ENCODE measurements at places on chromosomes 1 and 21. TPM values are rescaled to one million over a fixed set of nuclear protein-coding genes. Genes with fewer than 3 reads are reported as not detected.

The PDZK1IP1 gene
- total RNA-seq: 245 TPM

The TSPEAR gene
- 0.22 TPM for total RNA-seq

The KRTAP26-1 gene
- total RNA-seq: not detected

The RGS8 gene
- total RNA-seq: not detected

DNA sequence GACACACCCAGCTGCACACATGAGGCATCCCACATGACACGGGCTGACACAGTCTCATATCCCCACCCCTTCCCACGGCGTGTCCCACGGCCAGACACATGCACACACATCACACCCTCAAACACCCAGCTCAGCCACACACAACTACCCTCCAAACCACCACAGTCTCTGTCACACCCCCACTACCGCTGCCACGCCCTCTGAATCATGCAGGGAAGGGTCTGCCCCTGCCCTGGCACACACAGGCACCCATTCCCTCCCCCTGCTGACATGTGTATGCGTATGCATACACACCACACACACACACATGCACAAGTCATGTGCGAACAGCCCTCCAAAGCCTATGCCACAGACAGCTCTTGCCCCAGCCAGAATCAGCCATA lies 22.6 kb downstream of the PODN start:
- no peak for DNase-seq

- DNase-seq: peak; percentile 31
Measured at GRCh38 chr1:228944296-228944695, 209.0 kb downstream of the RHOU start.

DNA sequence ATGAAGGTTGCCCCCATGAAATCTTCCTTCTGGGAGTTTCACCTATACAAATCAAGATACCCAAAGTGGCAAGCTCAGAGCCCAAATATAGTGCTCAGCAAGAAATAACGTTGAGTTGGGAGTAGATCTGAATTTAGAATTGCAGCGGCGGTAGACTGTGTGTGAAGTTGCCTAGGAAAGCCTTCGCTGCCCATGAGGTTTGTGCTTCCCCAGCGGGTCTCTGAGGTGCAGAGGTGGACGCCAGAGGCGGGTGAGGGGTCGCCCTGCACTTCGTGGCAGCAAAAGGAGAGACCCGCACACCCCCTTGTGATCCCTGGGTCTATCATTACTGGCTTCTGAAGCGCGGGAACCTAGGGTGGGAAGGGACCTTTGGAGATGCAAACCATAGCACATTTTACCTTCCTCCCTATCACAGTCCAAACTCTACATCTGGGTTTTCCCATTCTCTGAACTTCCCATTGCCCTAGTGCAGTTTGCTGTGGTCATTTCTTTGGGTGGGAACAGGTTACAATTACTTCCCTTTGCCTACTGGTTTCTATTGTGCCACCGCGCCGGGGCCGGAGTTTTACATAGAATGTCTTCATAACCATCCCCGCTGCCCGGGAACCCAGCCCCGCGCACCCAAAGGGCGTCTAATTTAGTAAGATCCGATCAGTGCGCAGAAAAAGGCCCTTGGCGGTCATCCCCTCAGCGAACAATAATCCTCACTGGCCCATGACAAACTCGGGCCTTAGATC lies 5.2 kb downstream of the TBX15 start:
- no peak for DNase-seq

- no peak for DNase-seq
Measured at GRCh38 chr1:41875487-41875886, 43.2 kb downstream of the HIVEP3 start.

DNA sequence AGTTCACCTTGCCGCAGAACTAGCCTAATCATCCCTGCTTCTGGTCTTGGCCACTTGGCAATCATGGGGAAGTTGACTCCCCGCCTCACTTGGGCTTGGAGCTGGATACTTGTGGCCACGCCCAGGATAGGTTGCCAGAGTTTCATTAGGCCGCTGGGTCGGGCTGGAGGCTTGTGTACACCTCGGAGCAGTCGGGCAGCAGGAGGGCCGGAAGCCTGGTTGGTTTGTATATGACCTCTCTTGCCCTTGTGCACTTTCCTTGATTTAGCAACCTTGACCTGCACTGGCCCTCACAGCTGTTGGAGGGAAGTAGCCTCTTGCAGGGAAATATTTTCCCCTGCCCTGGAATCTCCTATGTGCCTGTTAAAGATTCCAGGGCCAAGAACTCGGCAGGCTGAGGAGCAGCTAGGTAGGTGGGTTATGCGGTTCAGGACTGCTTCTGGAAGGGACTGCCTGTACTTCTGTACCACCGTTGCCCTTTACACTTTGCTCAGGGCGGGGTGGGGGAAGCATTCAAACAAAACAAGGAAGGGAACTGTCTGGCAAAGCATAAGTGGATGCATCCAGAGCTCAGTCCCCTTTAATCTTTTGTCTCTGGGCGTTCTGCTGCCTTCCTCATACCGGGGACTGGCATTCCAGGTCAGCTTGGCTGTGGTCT lies 83.5 kb downstream of the UCK2 start:
- DNase-seq: peak; percentile 26

- DNase-seq: no peak
Measured at GRCh38 chr21:24023402-24023801, 1583.9 kb downstream of the MRPL39 start.

DNA sequence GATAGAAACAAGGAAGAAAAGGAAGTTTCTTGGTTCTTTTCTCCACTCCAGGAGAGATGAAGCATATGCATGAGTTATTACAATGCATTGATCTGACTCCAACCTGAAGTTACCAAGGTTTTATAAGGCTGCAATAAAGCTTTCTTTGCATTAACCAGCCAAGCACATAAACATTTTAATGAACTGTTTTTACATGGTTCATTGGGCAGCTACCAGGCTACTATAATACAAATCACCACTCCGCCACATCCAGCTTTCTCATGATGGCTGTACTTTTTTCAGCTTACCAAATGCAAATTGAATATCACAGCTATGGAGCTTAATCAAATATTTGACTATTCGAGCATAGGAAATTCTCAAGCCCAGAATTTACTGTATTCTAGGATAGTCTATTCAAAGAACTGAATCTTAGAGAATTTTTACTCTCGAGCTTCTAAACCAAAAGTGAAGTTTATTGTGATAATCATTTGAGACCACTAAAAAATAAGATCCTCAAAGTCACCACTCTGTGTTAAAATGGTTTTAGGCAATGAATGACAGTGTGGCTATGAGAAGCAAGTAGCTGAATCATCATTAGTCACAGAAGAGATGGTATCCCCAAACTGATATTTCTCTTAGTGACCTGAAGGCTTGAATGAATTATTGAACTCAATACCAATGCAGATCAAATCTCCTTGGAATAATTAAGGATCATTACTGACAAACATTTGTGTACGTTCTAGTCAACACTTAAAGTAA lies 58.6 kb upstream of the ZNF281 start:
- DNase-seq: no peak

Data from kidney (tissue), 22 donors.